ENCODE measurements at places on chromosomes 5 and 9. TPM values are rescaled to one million over a fixed set of nuclear protein-coding genes. Genes with fewer than 3 reads are reported as not detected.

GRCh38 chr9:8564960-8565359 lies 765.4 kb upstream of the DMAC1 start:
- no peaks in the 10 kb centered on the region for H3K27me3 ChIP-seq
- H3K4me3 ChIP-seq, result no peak overlapping the region
- DNase-seq, result no peak
- no peaks in the 10 kb centered on the region for H3K36me3 ChIP-seq
- H3K27ac ChIP-seq, result no peak overlapping the region

DNA sequence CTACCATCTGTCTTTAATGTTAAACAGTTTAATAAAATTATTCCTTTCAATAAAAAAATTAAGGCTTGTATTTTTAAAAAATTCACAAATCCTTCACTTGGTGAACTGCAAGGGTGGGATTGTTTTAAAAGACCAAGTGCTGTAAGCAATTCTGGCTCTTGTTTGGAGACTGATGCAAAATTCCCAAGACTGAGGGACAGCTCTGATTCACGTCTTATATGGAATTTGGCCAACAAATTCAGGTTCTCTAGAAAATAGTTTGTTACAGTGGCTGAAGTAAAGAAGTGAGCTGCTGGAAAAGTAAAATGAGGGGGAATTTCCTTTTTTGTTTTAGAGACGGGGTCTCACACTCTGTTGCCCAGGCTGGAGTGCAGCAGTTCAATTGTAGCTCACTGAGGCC lies 58.3 kb downstream of the PRELID2 start:
- H3K4me1 ChIP-seq, result peaks cover 23% of the 10 kb centered on the region
- H3K4me3 ChIP-seq, result no peak overlapping the region
- peak; percentile 26 for DNase-seq
- H3K27me3 ChIP-seq, result no peaks in the 10 kb centered on the region
- peak overlapping the region; percentile 87 for H3K27ac ChIP-seq

DNA sequence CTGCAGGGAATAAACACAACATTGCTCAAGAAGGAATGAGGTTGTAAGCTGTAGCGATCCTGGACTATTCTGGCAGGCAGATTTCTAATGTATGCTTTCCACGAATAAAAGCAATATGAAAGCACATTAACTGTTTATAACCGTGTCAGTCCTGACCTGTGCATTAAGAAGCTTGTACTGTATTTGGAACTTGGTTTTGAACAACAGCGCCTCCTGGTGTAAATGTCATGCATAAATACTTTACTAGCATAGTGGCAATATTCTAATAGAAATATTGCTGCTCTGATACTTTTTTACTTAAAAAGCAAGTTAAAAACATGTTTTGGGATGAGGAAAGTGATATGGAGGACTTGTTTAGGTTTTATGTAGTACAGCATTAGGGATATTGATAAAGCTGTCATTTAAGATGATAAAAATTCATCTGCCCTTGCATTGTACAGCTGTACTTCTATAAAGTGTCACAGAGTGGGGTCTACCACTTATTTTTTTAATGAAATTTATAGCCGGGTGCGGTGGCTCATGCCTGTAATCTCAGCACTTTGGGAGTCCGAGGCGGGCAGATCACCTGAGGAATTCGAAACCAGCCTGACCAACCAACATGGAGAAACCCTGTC lies 70.7 kb upstream of the GNE start:
- no peaks in the 10 kb centered on the region for H3K27me3 ChIP-seq
- H3K36me3 ChIP-seq, result no peaks in the 10 kb centered on the region
- H3K27ac ChIP-seq, result no peak overlapping the region
- DNase-seq, result peak; percentile 83
- H3K4me3 ChIP-seq, result peak overlapping the region; percentile 22

DNA sequence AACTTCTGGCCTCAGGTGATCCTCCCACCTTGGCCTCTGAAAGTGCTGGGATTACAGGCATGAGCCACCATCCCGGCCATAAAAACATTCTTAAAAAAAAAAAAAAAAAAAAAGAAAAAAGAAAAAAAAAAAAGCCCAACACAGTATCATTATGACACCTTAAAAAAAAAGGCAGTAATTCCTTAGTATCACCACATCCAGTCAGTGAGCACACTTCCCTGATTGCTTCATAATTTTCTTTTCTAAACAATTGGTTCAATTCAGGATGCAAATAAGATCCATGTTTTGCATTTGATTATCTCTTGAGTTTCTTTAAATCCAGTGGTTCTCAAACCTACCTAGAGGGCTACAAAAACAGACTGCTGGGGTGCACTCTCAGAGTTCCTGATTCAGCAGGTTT lies 182.5 kb downstream of the CDK5RAP2 start:
- DNase-seq, result no peak
- peaks cover 67% of the 10 kb centered on the region for H3K36me3 ChIP-seq
- H3K4me3 ChIP-seq, result no peak overlapping the region
- peak overlapping the region; percentile 86 for H3K27ac ChIP-seq
- H3K27me3 ChIP-seq, result no peaks in the 10 kb centered on the region

The SHISAL2B gene
- not detected for total RNA-seq

The RANBP3L gene
- total RNA-seq, result 1.8 TPM
